Effector CD4-positive, alpha-beta T cell (primary cell): ENCODE measurements at places on chromosomes 3 and 15.

DNA sequence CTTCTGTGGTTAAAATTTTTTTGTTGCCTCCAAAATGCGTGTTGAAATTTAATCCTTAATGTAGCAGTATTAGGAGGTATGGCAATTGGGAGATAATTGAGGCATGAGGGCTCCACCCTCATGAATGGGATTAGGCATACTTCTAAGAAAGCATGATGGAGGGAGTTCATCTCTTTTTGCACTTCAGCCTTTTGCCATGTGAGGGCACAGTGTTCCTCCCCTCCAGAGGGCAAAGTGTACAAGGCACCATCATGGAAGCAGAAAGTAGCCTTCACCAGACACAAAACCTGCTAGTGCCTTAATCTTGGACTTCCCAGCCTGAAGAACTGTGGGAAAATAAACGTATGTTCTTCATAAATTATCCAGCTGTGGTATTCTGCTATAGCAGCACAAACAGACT is 429.5 kb downstream of the ZIC1 start:
- no peak for DNase-seq

GRCh38 chr15:99554880-99555488 is 10.8 kb upstream of the MEF2A start:
- DNase-seq, result no peak

DNA sequence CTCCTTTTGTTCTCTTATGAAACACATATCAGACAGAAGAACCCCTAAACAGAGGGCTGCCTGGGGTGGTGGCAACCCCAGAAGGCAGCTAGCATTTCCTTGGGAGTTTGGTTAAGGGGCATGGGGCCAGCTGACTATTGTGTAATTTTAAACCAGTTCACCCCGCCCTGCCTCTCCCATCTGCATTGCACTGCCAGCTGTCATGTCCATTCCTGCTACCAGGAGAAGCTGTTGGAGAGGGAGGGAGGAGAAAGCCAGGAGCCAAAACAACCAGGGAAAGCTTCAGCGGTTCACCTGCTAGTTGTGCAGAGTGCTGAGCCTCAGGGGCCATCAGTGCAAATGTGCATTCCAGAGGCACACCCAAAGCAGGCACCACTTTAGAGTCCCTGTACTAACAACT is 47.6 kb upstream of the ATP1B3 start:
- no peak for DNase-seq

DNA sequence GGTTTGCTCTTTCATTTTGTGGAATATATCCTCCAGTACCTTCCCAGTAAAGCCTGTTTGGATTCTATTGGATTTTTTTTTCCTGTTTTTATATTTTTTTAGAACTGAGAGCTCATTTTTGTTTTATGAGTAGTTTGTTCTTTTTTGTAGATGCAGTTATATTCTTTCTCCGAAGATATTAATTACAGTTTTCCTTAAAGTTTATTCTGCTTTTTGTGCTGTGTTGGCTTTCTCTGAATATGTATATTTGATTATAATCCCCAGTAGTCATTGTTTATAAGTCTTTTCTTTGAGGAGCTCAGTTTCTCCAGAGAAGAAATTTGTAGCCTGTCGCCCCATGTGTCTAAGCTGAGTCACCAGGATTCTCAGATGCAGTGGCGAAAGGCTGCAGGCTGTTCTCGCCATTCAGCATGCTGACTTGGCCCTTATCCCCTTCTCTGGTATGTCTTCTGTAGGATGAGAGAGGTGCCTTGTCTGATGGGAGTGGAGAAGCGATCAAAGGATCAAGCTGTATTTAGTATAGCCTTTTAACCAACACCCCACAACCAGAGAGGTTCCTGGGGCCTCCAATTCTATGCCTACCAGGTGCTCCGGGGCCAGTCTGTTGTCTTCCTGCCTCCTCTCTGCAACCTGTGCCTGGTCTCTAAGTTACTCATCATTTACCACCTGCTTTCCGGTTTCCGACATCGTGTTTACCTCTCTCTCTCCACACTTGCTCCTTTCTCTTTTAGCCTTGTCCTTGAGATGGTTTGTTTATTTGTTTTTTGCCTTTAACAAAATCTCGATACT is 31.7 kb upstream of the MFSD1 start:
- no peak for DNase-seq

GRCh38 chr3:23094412-23094811 is 108.7 kb upstream of the UBE2E2 start:
- no peak for DNase-seq

GRCh38 chr3:133301731-133302130 is 98.1 kb upstream of the BFSP2 start:
- DNase-seq, result no peak

- DNase-seq, result no peak
These were observed 47.3 kb downstream of the PTPRG start for GRCh38 chr3:61608711-61609110.

DNA sequence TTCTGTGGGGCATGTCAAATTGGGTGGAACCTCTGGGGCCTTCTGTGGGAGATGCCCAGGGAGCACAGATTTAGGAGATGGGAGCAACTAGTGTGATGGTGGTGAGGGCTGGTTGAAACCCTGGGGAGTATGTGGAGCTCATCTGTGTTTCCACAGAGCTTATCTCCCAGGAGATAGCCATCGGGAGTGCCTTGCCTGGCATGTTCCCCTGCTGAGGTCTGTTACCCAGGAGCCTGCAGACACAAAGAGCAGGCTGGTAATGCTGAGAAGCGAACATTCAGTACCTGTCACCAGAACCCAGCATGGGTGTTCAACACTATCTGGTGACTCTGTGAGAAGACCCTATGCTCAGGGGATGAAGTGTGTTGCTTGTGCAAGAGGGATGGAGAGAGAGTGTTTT is 85.0 kb downstream of the CLSTN2 start:
- DNase-seq, result no peak

DNA sequence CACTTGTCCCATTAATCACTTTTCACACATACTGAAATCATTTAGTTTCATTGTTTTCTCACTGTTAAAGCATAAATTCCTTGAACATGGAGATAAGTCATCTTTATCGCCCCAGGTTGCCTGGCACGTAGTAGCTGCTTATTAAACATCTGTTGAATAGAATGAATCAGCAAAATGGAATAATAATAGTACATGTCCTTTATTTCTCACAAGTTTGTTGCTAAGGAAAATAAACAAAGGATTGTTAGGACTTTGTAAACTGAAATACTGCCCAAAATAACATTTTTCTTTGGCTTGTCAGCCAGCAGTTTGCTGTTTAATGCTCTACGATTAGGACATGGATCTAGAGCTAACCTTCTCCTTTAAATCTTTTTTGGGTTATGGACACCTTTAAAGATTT is 17.9 kb downstream of the SLC35A5 start:
- DNase-seq, result no peak

- no peak for DNase-seq
These were observed 9.0 kb downstream of the CCK start for GRCh38 chr3:42257007-42257406.

DNA sequence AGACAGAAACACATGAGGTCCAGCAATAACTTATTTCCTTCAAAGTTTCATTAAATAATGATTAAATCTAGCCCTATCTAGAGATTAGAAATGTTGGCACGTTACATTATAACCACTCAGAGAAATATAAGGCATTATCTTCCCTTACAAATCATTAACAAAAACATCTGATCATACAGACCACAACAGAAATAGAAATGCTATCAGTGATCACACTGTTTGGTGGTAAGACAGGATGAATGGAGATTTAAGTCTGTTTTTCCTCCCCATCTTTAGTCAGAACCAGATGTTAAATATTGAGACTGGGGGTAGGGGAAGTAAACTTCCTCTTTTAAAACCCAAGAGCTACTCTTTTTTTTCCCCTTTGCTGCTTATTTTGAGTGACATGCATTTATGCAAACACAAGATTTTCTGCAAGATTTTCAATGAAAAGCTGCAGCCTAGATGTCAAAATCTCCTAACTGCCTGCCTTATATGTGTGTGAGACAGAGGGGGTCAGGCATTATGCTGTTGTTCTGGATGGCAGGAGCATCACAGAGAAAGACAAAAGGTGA is 70.4 kb downstream of the CBLB start:
- no peak for DNase-seq

- DNase-seq, result no peak
These were observed 415.8 kb upstream of the GRM7 start for GRCh38 chr3:6444888-6445658.

DNA sequence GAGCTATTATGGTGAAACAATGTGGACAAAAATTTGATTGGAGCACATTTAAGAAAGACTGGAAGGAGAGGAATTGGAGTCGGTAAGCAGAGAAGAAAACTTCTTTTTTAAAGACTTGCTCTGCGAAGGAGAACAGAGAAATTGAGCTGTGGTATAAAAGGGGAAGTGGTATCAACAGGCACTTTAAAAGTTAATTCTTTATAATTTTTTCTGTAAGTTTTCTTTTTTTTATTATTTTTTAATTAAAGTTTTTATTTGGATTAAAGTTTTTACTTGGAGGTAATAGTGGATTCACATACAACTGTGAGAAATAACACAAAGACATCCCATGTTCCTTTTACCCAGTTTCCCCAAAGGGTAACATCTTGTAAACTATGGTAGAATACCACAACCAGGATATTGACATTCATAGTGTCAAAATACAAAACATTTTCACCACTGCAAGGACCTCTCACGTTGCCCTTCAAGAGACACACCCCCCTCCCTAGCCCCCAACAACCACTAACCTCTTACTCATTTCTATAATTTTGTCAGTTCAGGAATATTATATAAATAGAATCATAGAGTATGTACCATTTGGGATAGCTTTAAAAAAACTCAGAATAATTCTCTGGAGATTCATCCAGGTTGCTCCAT is 33.8 kb upstream of the XIRP1 start:
- DNase-seq, result no peak

- no peak for DNase-seq
These were observed 16.1 kb downstream of the PAQR9 start for GRCh38 chr3:142947352-142947751.
